ENCODE measurements at places on chromosomes 16 and 17.

DNA sequence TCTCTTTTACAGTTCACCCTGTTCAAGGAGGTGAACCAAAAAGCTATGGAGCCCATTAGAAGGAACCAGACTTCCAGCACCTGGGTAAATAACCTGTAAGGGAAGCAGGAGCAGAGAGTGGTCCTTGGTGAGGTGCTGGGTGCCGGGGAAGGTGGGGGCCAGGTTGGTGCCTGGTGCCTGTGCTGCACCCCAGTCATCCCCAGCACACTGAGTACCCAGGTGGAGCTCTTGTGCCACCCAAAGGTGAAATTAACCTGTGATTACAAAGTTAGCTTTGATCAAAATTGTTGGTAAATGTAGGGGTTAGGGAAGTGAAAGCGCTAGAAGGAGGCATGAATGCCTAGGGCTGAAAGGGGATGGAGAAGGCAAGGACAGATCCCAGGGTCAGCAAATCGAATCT, 58.6 kb downstream of the CDRT4 start:
- DNase-seq, result no peak

DNA sequence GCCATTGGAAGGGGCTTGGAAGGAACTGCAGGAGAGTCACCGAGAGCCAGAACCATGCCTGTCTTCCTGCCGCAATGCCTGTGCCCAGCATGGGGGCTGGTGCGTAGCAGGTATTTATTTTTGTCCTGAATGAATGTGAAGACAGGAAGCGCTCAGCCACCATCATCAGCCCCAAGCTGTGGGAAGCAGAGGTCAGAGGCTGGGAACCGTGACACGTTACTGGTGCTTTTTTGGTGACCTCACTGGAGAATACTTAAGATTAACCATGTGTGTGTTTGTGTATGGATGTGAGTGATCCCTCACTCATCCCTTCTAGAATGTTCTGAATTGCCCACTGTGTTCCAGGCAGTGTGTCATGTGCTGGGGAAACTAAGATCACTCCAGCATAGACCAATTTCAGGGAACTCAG, 343.8 kb downstream of the SNX29 start:
- no peak for DNase-seq

GRCh38 chr16:5020551-5020950, 13.2 kb downstream of the NAGPA start:
- DNase-seq, result no peak

DNA sequence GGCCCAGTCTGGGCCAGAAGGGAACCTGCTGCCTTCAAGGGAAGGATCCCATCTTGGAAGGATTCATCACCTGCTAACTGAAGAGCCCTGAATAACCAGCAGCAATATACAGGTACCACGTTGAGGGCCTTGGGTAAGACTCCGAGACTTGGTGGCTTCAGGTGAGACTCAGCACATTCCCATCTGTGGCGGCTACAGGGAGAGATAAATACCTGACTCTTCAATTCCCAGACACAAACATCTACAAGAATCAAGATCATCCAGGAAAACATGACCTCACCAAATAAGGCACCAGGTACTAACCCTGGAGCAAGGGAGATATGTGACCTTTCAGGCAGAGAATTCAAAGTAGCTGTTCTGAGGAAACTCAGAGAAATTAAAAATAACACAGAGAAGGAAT, 99.5 kb downstream of the DYNLRB2 start:
- no peak for DNase-seq

- DNase-seq, result no peak
Measured at GRCh38 chr16:69496896-69497295, 68.9 kb upstream of the NFAT5 start.

GRCh38 chr16:66520406-66521170, 29.3 kb downstream of the TK2 start:
- DNase-seq, result no peak

DNA sequence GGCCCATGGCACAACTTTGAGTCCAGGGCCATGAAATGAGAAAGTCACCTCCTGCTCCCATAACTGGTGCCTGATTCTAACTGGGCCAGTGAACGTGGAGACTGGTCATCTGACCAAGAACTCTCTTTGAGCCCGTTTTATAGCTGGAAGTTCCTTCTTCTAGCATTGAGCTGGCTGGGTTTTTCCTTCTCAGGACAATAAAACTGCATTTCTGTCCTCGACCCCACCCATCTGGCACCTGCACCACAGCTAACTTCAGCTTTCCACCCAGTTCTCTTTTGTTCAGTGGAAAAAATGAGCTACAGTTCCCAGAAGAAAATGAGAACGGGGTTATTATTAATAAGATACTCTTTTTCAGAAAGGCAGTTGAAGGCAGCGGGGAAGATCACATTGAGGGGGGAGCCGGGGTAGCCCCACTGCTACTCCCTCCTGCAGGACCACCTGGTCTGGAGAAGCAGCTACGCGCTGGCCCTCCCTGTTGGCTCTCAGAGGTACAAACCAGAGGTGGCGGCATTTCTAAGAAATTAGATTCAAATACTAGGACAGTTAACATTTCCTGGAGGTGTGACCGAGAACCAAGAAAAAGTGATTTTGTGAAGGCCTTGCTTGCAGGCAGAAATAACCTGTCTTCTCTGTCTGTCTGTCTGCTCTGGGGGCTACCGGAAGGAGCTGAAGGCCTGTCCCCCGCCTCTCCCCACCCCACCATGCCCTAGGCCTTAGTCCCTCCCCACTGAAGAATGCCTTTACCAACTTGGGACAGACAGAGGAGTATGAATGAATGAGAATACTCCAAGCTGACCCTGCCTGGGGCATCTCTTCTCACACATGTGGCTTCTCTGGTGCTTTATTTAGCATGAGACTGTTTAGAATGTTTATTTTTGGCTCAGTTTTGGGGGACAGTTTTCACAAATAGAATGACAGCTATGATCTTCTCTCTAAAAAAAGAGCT, 123.9 kb downstream of the XYLT1 start:
- no peak for DNase-seq

- DNase-seq, result no peak
Measured at GRCh38 chr16:87671715-87672270, 69.5 kb downstream of the JPH3 start.

GRCh38 chr17:30290696-30291542, 825 bp downstream of the BLMH start:
- peak; percentile 1 for DNase-seq

GRCh38 chr17:71331754-71332325, 789.0 kb upstream of the SOX9 start:
- DNase-seq, result no peak

- no peak for DNase-seq
Measured at GRCh38 chr16:51129105-51129504, 22.0 kb downstream of the SALL1 start.

- no peak for DNase-seq
Measured at GRCh38 chr16:19245326-19245925, 40.1 kb upstream of the CLEC19A start.

DNA sequence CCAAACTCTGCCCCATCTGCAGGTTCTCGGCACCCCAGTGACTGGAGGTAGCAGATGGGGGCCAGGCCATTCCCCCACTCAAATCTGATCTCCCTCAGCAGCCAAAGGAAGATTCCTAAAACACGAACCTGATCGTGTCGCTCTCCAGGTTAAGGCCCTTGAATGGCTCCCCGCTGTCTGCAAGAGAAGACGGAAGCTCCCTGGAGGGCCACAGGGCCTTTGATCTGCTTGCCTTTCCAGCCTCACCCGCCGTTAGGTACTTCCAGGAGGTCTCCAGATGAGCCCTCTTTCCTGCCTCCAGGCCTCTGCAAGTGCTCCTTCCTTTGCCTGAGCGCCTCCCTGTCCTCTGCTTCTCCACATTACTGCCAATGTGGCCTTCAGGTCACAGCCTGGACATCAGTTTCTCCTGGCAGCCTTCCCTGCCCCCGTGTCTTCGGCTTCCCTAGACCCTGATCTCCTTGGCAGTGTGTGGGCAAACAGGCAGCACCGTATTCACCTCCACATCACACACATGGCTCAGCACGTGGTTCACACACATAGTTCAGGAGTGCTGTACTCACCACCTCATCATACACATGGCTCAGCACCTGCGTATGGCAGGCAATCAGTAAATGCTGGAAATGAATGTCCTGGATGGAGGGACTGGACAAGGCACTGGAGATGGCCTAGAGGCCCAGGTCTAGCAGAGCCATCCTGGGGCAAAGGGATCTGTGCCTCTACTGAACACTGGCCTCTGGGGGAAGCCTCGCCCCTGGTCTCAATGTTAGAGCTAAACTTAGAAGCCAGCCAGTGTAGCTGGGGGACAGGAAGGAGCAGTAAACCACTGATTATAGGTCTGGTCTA, 26.4 kb upstream of the MRPS23 start:
- no peak for DNase-seq

- no peak for DNase-seq
Measured at GRCh38 chr16:65375651-65376050, 253.8 kb upstream of the CDH11 start.

- DNase-seq, result peak; percentile 68
Measured at GRCh38 chr17:55513885-55514590, 2.8 kb upstream of the SMIM36 start.

DNA sequence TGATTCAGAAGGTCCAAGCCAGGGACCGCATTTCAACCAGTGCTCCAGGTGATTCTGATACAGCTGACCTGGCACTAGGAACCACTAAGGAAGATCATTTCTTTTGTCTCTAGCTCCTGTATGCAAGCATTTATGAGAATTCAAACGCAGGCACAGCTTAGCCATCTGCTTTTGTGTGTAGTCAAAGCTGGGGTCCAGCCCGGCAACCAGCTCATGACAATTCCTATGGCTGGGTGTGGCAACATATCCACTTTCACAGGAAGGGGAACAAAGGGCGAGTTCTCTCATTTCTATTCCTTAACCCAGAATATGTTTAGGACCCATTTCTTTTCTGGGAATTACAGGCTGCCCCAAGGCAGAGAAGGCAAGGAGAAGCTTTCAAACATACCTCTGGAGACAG, 27.3 kb upstream of the COG7 start:
- no peak for DNase-seq

GRCh38 chr17:64133546-64134215, 3.7 kb upstream of the ERN1 start:
- DNase-seq, result no peak

DNA sequence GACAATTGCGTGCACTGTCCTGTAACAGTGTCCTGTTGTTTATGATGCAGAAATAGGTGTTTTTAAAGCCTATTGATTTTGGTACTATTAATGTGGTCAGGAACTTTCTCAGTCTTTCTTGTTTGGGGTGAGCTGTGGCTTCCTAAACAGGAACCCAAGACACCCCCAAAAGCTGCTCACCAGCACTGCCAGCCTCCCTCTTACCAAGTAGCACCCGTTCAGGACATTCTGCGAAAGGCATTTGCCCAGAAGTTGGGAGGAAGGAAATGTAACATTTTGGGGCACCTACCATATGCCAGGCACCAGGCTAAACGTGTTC, 21.6 kb upstream of the STH start:
- no peak for DNase-seq
